H9 (cell line): ENCODE measurements at places on chromosomes 7 and 10.

- no peak for DNase-seq
Measured at GRCh38 chr7:45624392-45624760, 50.2 kb downstream of the ADCY1 start.

DNA sequence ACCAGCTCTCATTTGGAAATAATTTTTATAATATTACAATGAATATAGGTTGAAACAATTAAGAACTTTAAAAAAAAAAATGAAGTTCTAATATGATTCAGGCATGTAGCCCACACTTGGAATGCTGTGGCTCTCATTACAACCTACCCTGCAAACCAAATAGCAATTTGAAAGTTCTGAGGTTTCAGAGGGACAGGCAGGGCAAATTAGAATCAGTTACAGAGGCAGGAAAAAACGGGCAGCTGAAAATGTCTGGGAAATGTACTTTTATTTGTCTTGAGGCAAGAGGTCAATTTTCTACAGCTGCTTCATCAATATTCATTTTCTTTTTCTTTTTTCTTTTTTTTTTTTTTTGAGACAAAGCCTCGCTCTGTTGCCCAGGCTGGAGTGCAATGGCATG, 95.3 kb downstream of the PIP4K2A start:
- no peak for DNase-seq

DNA sequence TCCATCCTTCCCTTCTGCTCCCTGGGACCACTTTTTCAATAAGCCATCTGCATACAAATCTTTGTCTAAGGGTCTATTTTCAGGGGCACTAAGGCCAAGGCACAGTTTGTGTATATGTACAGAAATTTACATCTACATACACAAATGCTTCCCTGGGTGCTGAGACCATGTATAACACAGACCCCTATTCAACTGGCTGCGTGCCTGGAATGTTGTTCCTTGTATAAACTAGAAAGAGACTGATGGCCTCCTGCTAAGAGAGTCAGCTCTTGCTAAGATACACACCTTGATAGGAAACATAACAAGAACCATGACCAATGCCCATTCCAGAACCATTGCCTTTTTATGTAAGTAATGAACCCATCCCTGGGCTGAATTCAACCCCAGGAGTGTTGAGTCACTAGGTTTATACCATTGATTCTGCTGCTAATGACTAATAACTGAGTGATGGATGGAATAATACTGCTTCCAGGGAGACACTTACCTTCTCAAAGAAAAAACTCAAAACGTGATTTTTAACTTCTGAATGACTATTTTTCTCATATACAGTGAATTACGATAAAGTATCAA, 290.7 kb downstream of the FGFR2 start:
- DNase-seq = no peak

GRCh38 chr7:151724920-151725584, 151.9 kb downstream of the PRKAG2 start:
- no peak for DNase-seq

GRCh38 chr7:122746948-122747347, 44.2 kb upstream of the RNF148 start:
- no peak for DNase-seq

DNA sequence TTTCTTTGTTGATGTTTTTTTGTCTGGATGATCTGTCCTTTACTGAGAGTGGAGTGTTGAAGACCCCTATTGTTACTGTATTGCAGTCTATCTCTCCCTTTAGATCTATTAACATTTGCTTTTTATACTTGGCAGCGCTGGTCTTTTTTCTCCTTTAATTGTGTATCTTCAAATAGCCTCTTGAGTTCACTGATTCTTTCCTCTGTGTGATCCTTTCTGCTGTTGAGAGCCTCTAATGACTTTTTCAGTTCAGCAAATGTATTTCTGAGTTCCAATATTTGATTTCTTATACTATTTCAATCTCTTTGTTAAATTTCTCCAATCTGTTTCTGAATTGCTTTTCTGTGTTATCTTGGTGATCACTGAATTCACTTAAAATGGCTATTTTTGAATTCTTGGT, 15.4 kb downstream of the R3HCC1L start:
- DNase-seq = no peak

DNA sequence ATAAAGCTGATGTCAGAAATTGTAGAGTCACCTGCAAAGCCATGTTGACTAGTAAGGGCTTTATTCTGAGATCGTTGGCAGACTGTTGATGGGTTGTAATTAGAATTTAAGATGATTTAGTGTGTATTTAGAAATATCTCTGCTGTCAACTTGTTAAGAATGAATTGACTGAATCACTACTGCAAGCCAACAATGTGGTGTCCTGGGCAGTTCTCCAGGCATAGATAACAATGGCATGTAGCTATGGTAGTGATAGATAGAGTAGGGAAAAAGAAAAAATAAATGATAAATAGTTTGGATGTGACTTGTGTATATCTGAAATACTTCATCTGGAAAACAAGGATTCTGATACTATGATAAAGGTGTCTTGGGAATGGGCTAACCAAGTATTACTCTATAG, 640.2 kb downstream of the ARL4A start:
- DNase-seq = no peak

GRCh38 chr10:86360657-86361056, 5.9 kb downstream of the GRID1 start:
- DNase-seq = no peak

- DNase-seq = no peak
Measured at GRCh38 chr10:13526948-13527863, 1.6 kb downstream of the BEND7 start.

DNA sequence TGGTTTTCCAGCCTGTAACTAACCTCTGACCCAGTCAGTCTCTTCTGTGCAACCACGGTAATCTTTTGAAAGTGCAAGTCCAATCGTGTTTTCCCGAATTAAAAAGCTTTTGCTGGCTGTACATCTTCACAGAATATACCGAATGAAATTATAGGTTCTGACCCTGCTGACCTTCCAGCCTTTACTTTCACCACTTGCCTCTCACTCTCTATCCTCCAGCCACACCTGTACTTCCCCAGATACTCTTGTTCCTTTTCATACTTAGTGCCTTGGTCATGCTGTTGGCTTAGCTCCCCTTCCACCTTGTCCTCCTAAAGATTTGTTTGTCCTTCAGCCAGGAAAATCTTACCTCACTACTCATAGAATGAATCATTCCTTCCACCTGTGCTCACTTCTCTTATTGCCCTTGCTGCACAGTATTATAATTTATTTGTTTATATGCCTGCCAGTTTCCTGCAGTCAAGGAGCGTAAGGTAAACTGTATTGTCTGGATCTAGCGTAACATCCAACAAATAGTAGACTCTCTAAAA, 2.3 kb upstream of the PNPLA8 start:
- no peak for DNase-seq

DNA sequence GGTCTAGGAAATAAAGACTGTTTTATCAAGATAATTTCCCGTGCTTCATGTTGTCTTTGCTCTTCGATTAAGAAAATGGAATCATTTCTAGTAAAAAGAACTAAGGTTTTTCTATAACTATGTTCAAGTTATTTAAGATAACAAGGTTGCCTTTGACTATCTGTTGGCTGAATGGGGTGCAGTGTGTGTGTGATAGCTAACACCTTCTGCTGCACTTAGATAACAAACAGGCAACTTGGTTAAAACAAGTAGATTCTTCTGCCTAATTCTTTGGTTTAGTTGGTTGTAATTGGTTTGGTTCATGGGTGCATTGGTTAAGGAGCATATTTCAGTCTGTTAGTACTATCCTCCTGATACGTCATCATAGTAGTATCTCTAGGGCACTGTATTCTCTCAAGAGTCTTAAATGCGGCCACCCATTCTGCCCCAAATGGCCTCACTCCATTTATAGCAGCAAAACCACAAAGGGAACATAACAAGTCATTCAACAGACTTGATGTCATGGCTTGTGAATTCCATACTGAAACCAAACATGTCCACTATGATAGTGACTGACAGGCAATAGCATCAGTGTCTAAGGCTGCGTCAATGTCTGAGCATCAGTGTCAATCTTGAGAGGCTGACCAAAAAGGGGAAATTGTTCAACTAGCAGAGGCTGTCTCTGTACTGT, 55.7 kb downstream of the CCDC3 start:
- DNase-seq = no peak

DNA sequence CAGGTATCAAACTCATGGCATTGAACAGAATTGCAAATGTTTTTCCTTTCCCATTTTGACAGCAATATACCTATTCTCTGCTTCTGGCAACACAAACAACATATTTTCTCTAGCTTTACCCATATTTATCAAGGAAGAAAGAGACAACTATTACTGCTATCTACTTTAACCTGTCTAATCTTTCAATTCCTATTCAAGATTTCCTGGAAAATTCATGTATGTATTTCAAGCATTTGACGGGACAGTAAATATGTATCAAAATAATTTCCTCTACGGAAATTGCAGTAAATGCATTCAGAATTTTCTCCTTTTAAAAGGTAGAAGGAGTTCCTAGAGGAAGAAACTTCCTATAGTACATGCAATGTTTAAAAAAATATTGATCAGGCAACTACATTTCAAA, 179.3 kb upstream of the LRRN3 start:
- no peak for DNase-seq

GRCh38 chr10:15439341-15439842, 68.3 kb upstream of the FAM171A1 start:
- DNase-seq = peak; percentile 43

DNA sequence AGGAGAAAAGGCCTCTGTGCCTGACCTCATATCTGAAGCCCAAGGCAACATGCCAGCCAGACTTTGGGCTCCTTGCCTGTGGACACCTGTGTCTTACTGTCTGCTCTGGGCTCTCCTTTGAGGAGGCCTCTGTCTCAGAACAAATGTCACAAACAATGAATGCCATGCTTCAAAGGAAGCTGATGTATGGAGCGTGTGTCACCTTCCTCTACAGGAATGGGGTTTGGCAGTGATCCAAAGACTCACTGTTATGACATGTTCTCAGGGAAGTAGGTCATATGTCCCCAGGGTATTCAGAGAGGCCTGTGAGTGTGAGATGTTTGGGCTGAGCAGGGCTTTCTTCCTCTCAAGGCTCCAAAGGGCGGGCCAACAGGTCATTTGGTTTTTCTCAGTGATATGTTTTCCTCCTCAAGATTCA, 38.4 kb downstream of the PTPRE start:
- no peak for DNase-seq

- no peak for DNase-seq
Measured at GRCh38 chr10:84342584-84342983, 14.2 kb downstream of the CCSER2 start.

DNA sequence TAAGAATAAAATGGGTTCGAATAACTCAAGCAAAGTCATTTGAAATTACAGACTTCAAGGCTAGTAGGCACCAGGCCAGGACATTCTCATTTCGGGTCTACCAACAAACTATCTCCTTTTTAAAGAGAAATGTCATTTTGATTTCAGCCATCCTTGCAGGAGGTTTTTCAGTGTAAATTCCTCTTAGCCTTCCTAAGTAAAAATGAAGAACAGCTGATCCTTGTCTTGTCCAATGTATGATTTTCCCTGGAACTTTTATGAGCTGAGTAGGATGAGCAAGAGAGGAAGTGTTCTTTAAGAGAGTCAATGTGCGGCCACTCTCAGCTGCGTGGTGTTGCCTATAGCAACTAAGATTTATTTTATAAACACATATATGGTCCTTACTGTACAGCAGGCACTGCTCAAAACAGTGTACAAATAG, 110.1 kb downstream of the PLCE1 start:
- no peak for DNase-seq

GRCh38 chr10:70575874-70576802, 26.4 kb downstream of the PRF1 start:
- DNase-seq = no peak

DNA sequence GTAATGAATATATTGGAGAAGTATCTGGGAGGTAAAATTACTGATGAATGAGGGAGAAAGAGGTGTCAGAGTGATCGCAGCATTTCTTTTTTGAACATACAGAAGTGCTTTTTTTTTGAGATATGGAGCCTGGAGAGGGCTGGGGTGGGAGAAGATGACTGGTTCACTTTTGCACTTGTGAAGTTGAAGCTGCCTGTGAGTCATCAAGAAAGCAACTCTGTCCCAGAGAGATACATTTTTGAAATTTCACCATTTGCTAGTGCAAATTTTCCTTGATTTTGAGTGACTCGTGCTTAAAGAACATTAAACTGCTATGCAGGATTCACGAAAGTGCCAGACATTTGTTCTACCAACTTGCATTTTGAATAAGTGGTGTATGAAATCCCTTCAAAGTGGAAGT, 81.8 kb downstream of the ADRA2A start:
- DNase-seq = no peak

DNA sequence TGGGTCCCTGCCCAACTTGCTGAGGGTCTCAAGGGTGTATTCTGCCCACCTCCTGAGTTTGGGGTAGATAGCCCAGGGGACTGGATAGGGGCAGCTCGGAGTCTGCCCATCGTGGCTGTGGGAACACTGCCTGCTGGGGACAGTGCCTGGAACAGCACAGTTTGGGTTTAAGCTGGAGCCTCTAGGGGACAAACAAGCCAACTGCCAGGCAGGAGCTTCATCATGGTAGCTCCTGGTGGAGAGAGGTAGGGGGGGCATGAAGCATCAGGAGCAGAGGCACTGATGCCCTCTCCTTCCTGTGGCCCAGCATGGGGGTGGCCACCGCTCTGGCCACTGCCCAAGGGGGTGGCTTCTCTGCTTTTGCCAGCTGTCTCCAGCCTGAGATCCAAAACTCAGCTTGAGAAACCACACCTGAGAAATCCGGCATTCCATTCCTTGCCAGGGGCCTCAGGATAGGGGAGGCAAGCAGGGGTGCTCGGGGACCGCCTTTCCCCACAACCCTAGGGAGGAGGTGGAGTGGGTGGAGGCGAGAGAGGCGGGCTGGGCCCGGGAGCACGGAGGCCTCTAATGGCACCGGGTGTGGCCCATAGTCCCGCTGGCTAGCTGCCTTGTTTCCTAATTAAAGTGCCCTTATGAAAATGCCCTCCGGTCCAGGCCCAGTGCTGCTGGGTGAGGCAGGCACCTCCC, 47.6 kb downstream of the UNC5B start:
- DNase-seq = no peak

- DNase-seq = no peak
Measured at GRCh38 chr7:130473876-130474275, 18.0 kb upstream of the MEST start.

DNA sequence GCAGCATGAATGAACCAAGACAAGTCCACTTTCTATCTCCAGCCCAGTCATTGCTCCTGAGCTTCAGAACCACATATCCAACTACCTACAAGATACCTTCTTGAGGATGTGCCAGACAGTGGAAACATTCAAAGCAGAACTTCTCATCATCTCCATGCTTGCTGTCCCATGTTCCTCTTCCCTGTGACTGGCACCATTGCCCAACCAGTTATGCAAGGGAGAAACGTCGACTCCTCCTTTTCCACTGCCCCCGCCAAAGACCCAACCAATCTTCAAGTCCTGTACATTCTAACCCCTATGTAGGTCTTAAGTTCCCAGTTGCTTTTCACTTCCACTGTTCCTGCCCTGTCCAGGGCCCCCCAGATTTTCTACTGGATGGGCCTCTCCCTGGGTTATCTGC, 225.7 kb downstream of the RPS24 start:
- no peak for DNase-seq

DNA sequence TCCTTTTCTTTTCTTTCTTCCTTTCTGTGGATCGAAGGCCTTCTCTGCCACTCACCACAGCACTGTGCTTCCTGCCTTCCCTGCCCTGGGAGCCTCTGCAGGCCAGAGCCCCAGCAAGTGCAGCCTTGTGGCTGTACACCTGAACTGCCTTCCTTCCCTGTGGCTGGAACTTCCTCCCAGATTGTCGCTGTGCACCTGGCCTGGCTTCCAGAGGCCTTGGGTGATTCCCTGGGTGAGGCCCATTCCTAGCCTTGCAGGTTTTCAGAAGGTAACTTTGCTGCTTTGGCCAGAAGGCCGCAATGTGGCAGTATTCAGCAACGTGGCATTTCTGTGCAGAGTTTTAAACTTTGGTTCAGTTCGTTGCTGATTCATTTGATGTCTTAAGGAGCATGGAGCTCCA, 50.1 kb upstream of the RASGEF1A start:
- no peak for DNase-seq

- no peak for DNase-seq
Measured at GRCh38 chr7:47461161-47461560, 120.8 kb downstream of the TNS3 start.
